ENCODE measurements at places on chromosomes 2 and 18. TPM values are rescaled to one million over a fixed set of nuclear protein-coding genes. Genes with fewer than 3 reads are reported as not detected.

Gene CD8A
- not detected for total RNA-seq

Gene LRRC30
- total RNA-seq = not detected

Gene RESP18
- not detected for total RNA-seq

Gene ATOH8
- total RNA-seq = 1.1 TPM

Gene HTR2B
- not detected for total RNA-seq

Gene ARHGAP15
- total RNA-seq = not detected

Gene MPP4
- 0.11 TPM for total RNA-seq

Gene IL1RL1
- 0.84 TPM for total RNA-seq

Gene ATP8B1
- total RNA-seq = 0.74 TPM

Gene HJURP
- total RNA-seq = 39.4 TPM

Gene ACTR1B
- 71.8 TPM for total RNA-seq

Gene CFC1
- 1.4 TPM for total RNA-seq

Gene NT5DC4
- total RNA-seq = not detected

Gene HRH4
- total RNA-seq = 0.52 TPM

Gene MTCL1
- total RNA-seq = 26.0 TPM

Gene NPAS2
- 1.1 TPM for total RNA-seq

Gene TGFA
- 2.0 TPM for total RNA-seq

Gene OTOS
- not detected for total RNA-seq

Gene PDCD1
- total RNA-seq = 0.17 TPM

Gene KIAA2012
- total RNA-seq = 0.62 TPM

Gene ING5
- total RNA-seq = 44.9 TPM

Gene DSG1
- total RNA-seq = not detected

Gene CRYBA2
- 1.3 TPM for total RNA-seq

Gene DUSP2
- total RNA-seq = 2.1 TPM

Gene DSC3
- total RNA-seq = 0.61 TPM

Gene GRHL1
- total RNA-seq = 2.2 TPM

Gene FBLN7
- total RNA-seq = 3.6 TPM

Gene CYS1
- 0.27 TPM for total RNA-seq

Gene FAM124B
- total RNA-seq = 1.2 TPM

Gene SLC19A3
- total RNA-seq = 1.1 TPM

Gene ATF2
- total RNA-seq = 46.2 TPM

Data from endodermal cell (in vitro differentiated cells).